ENCODE measurements at places on chromosomes 12 and 14.

DNA sequence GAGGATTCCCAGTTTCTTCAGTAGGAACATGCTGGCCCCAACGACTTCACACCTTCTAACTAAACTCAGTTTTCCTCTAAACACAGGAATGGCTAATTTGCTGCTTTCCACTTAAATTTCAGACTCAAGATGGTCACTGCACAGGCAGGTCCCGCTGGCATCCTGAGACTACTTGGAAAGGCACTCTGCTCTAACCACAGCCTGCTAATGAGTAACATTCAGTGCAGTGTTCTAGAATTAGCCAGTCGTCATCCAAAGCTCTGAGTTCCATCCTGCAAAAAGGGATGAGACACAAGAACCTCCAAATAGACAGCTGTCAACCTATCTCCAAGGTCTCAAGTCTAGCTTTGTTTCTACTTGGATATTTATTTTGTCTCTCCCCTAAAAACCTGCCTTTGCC lies 6.0 kb downstream of the CCDC92 start:
- DNase-seq, result no peak
- no peaks in the 10 kb centered on the region for H3K27me3 ChIP-seq
- no peak overlapping the region for H3K27ac ChIP-seq
- no peak overlapping the region for H3K4me3 ChIP-seq
- H3K36me3 ChIP-seq, result no peaks in the 10 kb centered on the region

DNA sequence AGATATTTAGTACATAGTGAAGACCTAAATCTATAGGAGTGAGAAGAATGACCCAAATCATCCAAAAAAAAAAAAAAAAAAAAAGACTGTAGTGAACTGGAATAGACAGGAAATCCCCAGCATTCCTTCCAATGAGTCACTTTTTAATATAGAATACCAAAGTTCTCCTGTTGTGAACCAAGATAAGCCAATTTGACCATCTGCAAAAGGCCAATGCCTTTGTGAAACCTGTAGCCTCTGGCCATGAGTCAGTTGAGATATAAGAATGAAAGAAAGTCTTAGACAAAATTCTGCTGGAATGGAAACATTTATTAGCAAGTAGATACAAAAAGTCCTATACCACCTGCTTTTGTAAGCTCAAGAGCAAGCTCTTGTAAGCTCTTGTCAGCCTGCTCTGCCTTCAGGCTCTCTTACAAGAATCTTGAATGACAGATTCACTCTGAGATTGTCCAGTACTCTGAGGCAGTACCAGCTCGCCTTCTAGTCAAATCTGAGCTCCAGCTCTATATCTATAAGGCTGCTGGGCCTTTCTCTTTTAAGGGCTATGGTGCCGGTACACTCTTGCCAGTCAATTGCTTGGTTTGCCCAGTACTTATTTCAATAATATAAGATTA lies 243.0 kb upstream of the TMTC1 start:
- H3K36me3 ChIP-seq, result no peaks in the 10 kb centered on the region
- no peaks in the 10 kb centered on the region for H3K4me1 ChIP-seq

- DNase-seq, result peak; percentile 66
- H3K27ac ChIP-seq, result peak overlapping the region; percentile 97
- peak overlapping the region; percentile 97 for H3K4me3 ChIP-seq
- no peaks in the 10 kb centered on the region for H3K36me3 ChIP-seq
- no peaks in the 10 kb centered on the region for H3K27me3 ChIP-seq
- H3K4me1 ChIP-seq, result peaks cover 56% of the 10 kb centered on the region
These were observed 1.3 kb downstream of the BAZ2A start for GRCh38 chr12:56628671-56629458.

DNA sequence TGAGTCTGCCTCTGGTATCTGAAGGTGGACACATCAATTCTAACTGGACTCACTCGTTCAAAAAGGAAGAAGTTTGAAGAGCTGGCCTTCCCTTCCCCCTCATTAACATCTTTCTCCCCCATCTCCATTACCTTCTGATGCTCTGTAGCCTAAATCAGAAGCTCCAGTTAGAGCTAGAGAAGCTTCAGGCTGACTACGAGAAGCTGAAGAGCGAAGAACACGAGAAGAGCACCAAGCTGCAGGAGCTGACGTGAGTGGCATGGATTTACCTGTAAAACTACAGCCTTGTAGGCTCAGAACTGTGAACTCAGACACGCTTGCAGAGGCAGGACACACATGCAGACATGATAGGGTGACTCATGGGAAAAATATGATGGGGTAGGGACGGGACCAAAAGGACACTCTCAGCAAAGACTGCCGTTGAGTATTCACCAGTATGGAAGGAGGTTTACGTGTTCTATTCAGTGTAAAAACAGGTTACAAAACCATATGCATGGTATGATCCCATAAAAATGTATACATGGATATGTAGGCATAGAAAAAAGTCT lies 14.3 kb upstream of the PIP4K2C start:
- DNase-seq, result no peak
- H3K36me3 ChIP-seq, result no peaks in the 10 kb centered on the region
- no peak overlapping the region for H3K4me3 ChIP-seq
- H3K27ac ChIP-seq, result no peak overlapping the region

- H3K27me3 ChIP-seq, result no peaks in the 10 kb centered on the region
- DNase-seq, result no peak
- H3K27ac ChIP-seq, result no peak overlapping the region
These were observed 263.9 kb upstream of the TMTC1 start for GRCh38 chr12:30047516-30048254.

Data from thyroid gland (tissue), 4 donors.